Kidney epithelial cell (primary cell): ENCODE measurements at places on chromosomes 3 and 15. TPM values are rescaled to one million over a fixed set of nuclear protein-coding genes. Genes with fewer than 3 reads are reported as not detected.

PXYLP1 gene
- total RNA-seq: 11.5 and 15.8 TPM in 2 replicates

ALG1L2 gene
- not detected in 2 replicates for total RNA-seq

AHSG gene
- total RNA-seq: not detected in 2 replicates

EXD1 gene
- total RNA-seq: 0.17 TPM in 1 of 2 replicates, not detected in the other

CDC25A gene
- total RNA-seq: 3.6 and 5.3 TPM in 2 replicates

ACTC1 gene
- total RNA-seq: not detected in 2 replicates

P2RY1 gene
- total RNA-seq: 0.41 and 0.58 TPM in 2 replicates

MASP1 gene
- total RNA-seq: 0.48 TPM in 1 of 2 replicates, not detected in the other

MNS1 gene
- 0.84 and 1.5 TPM in 2 replicates for total RNA-seq
